Stromal cell of bone marrow (primary cell): ENCODE measurements at places on chromosomes 16 and 17.

DNA sequence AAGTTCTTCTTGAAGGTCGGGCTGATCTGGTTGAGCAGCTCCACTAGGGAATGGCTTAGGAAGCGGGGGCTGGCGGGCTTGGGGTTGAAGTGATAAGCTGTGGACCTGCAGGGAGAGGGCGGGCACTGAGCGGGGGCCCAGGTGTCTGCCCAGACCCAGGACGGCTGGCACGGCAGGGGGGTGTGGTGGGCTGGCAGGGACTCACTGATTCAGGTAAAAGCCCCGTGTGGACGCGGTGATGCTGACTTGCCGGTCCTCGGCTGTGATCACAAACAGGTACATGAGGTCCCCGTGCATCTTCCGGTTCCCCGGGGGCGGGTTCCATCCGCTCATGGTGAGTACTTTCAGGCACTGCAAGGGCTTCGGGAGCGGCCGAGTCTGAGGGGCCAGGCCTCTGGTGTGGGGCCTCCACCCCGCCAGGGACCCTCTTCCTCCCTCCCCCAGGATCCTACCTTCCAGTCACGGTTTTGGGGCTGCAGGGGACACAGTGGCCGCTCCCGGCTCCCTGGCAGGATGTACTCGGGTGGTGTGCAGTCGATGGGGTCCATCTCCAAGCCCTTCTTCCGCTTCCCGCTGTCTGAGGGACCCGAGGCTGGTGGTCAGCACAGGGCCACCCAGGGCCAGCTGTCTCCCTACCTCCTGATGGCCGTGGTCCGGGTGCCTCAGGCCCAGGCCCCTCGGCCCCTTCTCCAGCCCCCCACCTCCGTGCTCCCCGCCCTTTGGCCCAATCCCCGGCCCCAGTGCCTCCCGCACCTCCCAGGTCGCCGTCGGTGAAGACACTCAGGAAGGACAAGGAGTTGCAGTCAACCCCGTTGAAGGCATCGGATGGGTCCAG is 10.2 kb downstream of the CLUH start:
- no peak for DNase-seq

DNA sequence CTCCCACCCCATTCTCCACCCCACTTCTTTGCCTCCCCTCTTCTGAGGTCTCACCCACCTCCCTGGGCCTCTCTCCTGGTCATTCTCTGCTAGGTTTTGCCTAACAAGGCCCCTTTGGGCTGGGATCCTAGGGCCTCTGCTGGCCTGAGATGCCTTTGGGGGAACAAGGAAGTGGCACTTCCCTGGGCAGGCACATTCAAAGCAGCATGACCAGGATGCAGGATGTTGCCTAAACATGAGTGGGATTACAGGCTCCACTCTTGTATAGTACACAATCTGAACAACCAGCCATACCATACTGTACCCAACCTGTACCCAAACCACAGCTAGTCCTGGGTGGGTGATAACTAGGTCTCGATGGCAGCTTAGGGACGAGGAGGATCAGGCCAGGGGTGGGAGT is 9.0 kb downstream of the GALK1 start:
- no peak for DNase-seq

DNA sequence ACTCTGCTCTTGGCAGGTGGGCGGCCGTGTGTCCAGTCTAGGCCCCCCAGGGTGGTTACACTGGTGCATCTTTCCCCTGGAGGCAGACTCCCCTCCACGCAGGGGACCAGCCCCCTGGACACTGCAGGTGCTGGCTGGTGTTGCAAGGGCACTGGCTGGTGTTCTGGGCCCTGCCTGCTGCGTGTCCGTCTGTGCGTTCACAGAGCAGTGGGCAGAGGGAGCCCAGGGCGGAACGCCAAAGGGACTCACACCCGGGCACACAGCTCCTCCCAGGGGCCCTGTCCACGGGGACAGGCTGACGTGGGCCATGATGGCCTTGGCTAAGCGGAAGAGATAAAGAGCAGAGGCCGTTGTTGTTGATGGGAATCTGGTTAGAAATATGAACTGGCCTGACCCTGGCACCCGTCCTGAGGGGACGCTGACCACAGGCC is 27.3 kb downstream of the ACSF3 start:
- DNase-seq: no peak

DNA sequence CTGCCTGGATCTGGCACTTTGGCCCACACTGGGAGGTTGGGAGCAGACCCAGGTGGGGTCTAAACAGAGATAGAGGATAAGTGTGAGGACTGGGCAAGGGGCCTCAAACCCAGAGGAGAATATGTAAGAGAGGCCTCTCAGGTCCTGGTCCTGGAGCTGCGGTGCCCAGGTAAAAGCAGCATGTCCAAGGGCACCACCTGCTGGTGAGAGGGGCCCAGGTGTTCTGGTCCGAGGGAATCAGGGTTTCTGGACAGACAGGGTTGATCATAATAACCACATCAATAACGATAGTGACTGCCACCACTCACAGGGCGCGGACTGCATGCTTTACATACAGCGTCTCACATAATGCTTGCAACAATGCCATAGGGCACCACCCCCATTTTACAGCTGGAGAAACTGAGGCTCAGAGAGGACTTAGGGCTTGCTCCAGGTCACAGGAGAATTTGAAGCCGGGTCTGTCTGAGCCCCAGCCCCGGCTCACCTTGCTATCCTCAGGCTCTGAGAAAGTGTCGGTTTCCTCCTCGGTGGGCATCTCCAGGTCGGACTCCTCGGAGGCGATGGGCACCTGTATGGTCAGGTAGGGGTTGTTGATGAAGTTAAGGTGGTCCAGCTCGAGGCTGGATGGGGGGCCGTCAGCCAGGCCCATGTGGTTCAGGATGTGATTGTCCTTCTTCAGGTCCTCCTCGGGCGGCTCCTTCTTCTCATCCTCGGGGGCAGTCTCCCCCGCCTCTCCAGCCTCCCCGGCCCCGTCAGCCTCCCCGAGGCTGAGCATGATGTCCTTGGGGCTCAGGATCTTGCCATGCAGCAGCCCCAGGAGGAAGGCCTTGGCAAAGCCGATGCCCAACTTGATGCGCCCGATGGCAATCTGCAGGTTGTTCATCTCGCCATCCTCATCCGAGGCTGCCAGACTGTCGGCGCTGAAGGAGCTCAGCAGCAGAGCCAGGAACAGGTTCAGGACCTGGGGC is 19.1 kb upstream of the CD79B start:
- DNase-seq: no peak

DNA sequence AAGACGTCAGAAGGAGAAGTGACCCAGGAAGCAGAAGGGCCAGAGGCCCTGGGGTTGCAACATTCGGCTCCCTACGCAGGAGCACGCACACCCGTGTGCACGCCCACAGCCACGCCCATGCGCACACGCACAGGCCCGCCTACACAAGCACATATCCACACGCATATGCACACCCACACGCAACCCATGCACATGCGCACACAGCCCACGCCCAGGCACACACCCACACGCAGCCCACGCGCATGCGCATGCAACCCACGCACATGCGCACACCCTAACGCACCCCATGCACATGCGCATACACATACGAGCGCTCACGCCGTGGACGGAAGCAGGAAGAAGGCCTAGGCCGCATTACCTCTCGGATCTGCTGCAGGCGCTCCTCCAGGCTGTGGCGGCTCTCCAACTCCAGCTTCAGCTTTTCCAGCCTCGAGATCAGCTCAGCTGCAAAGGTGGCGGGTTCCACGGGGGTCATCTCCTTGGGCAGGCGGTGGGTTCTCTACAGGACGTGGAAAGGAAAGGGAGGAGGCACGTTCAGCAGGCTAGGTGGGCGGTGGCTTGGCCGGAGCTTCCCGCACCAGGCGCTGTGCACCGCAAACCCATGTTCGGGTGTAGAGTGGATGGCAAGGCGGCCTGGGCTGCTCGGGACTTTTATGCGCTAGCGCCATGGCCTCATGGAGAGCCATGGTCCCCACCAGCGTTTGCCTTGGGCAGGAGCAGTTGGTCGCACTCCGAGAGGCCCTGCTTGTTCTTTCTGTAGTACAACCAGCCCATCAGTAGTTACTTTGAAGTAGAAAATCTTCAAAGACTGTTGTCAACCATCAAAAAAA is 23.4 kb downstream of the AXIN2 start:
- no peak for DNase-seq

DNA sequence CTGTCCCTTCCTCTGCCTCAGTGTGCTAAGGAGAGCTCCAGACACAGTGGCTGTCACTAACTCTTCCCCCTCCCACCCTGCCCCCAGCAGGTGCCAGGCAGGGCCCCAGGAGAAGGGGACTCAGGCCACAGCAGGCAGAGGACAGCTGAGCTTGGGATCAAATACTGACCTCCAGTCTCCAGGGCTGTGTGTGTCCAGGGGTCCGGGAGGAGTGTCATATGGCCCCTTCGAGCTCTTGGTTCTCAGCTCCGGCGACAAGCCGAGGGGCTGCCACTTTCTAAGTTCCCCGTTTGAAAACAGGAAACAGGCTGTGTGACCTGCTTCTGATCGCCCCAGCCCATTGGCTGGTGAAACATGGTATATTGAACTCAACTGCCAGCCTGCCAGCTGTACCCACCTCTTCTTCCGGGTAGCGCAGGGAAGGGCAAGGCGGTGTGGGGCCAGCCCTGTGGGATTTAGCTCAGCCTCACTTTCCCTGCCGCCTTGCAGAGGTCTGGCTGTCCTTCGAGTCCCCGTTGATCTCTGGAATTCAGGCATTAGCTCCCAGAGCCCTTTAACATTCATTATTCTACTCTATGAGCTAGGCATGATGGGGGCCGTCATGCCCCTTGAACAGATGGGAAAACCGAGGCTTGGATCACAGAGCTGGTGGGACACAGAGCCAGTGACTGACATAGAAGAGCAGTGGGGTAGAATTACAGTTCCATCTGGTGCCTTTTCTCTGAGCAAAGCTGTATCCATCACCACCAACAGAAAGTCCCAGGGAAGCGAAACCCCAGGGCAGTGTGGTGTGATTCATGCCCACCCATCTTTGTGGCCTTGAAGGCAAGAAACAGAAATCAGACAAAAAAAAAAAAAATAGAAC is at the start of gene SNX20:
Gene SNX20, minus strand, starts transcription at position 292 of the 865 bp plus-strand sequence. CDS start 3,786 bp downstream, outside the sequence.
- no peak for DNase-seq
